ENCODE measurements at places on chromosomes 16 and 17.
A peak's percentile ranks its signal among the peaks of the same experiment; 100 is the strongest.

DNA sequence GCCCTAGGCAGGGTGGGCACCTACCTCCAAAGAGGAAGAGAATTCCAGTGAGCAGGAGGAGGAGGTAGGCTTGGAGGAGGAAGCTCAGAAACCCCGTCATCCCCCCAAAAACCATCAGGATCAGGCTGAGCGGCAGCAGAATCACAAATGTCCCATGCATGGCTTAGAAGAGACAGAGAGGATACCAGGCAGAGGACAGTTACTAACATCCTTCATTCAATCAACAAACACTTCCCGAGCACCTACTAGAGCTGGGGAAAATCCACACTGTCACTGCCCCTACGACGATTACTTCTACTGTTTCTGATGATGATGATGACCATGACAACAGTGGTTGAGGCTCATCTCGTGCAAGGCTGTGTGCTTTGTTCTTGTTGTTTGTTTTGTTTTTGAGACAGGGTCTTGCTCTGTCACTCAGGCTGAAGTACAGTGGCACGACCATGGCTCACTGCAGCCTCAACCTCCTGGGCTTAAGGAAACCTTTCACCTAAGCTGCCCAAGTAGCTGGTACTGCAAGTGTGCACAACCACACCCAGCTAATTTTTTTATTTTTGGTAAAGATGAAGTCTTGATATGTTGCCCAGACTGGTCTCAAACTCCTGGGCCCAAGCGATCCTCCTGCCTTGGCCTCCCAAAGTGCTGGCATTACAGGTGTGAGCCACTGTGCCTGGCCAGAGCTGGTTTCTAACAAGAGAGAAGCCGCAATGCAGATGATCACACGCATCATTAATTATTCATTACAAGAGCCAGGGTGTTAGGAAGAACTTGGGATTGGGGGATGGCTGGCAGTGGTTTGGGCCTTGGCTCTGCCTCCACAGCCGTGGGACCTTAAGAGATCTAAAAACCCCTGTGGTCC, 18.0 kb downstream of the TMEM114 start:
- no peak for DNase-seq

DNA sequence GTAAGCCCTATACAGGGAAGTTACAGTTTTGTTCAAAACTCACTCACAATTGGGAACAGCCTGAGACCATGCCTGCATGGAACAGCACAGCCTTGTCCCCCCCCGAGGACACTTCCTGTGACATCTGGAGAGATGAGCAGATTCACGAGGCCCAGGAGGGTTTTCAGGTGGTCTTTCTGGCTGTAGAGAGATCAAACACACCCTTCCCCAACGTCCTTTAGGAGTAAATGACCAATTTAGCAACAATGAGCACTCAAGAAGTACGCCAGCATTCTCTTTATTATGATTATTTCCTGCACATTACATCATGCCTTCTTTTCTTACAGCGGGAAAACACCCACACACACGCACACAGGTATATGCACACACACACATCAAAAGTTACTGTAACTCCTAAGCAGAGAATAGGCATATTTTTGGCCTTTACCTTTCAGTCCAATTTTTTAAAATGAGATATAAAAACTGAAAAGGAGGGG, 39.0 kb downstream of the ADCY9 start:
- no peak for DNase-seq

GRCh38 chr17:50150354-50151040, at the start of gene PPP1R9B:
Gene PPP1R9B, minus strand, starts transcription at chr17:50150677. Its CDS starts 164 bp downstream, at chr17:50150513.
- no peak for DNase-seq

DNA sequence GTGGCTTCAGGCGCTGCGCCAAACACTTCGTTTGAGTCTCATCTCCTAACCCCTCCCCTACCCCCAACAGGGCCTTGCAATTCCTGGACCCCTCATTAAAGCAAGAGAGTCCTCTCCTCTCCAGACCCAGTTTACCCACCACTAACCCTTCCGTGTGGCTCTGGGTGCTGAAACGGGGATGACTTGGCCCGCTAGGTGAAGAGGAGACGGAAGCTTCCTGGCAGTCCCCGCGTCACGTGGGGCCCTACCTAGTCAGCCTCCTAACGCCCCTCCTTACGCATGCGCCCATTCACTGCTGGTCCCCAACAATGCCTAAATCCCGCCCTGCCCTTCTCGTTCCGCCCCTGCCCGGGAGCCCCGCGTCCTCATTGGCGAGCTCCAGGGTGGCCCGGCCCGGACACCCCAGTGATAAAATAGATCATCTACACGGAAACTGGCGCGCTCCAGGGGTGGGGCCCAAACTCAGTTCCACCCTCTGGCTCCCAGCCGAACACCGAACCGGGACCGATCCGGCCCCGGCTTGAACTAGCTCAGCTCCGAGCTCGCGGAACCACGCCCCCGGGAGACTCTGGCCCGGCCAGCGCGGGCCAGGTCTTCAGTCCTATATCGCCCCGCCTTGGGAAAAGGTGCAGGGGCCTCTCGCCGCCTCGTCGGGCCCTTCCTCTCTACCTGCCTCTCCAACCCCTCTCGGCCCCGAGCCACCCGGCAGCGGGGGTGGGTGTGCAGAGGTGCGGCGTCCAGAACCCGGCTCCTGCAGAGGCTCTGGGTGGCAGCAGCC, at the start of gene SLC16A13:
TSS of gene SLC16A13 (plus strand) at position 425 of the 778 bp plus-strand sequence. CDS start 368 bp downstream, outside the sequence.
- peak; percentile 96 for DNase-seq
